ENCODE measurements at places on chromosomes 5 and 9. TPM values are rescaled to one million over a fixed set of nuclear protein-coding genes. Genes with fewer than 3 reads are reported as not detected.

Gene TAL2
- not detected for total RNA-seq

Gene PRLR
- 0.17 TPM for total RNA-seq

Gene TMEM252
- not detected for total RNA-seq

Gene DDX4
- not detected for total RNA-seq

Gene TRPM3
- 0.17 TPM for total RNA-seq

Gene NMUR2
- not detected for total RNA-seq

Gene ITGA2
- total RNA-seq = 191 TPM

Gene GABRA1
- not detected for total RNA-seq
